ENCODE measurements at places on chromosomes 5 and 9.

GRCh38 chr5:97714424-97714823 lies 531.4 kb upstream of the RIOK2 start:
- DNase-seq, result no peak

DNA sequence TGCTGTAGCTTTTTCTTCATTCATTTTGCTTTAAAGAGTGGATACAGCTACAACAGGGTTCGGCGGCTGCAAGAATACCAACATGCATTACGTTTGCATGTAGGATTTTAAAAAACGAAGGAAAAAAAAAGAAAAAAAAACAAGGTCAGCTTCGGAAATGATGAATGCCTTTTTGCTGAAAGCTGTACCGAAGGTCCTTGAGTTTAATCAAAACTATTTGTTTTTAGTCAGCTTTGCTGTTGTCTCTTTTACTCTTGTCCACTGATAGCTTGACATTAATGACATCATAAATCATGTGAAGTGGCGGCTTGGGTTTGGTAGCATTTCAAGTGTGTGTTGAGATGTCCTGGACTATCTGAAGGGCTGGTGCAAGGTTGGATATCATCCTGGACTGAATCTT lies 779.1 kb downstream of the NR2F1-AS1 start:
- DNase-seq, result no peak

- peak; percentile 80 for DNase-seq
These were observed 3.6 kb downstream of the SIGMAR1 start for GRCh38 chr9:34633851-34634550.

- no peak for DNase-seq
These were observed 6.4 kb upstream of the RFK start for GRCh38 chr9:76400534-76401096.

Data from RKO (cell line).